Effector memory CD4-positive, alpha-beta T cell (primary cell): ENCODE measurements at places on chromosomes 11 and 22.

GRCh38 chr11:67558084-67558772, 25.4 kb upstream of the GSTP1 start:
- no peak for DNase-seq

DNA sequence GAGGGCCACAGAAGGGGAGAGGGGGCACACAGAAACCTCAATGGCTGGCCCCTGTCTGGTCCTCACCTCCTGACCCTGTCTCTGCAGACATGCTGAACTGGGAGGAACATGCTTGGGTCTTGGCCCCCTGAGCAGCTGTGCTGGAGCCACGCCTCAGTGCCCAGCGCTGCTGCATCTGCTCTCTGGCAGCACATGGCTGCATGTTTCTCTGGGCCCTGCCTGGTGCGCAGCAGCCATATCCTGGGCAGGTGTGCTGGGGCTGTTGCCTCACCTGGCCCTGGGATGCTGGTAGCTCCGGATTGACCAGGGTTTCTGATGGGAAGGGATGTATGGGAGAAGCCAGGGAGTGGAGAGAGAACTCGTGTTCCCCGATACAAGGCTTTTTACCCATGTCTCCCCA, 248.0 kb downstream of the ST3GAL4 start:
- no peak for DNase-seq

- DNase-seq: no peak
These were observed 87.7 kb upstream of the OPCML start for GRCh38 chr11:133619973-133620372.

DNA sequence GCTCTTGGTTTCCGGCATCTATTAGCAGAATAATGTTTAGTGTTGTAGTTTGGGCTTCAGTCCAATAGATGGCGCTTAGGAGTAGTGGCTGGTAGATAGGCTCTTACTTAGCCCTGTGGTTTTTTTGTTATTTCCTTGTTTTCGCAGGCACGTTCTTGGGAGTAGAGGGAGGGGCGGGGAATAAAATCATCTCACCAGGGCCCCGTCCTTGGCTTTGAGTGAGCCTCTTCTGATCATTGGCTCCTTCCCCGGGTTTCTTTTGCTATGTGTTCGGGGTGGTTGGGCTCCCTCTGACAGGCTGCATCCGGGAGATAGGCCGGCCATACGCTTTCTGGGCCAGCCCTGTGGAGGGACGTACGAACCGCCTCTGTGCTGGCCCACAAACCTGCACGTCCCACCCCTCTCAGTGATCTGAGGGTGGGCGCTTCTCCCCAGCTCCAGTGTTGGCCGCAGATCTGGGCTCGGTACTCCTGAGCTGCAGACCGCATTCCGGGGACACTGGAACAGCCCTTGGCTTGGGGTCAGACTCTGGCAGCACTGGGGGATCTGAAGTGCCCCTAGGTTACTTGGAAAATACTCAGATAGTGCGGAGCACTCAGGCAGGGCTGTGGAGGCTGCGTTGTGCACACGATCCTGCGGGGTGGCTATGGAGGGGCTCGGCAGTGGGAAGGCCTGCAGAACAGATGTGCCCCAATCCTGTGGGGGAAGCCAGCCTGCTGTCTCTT, 217.0 kb downstream of the DYNC2H1 start:
- DNase-seq: no peak

- DNase-seq: peak; percentile 71
These were observed 15.8 kb upstream of the EHD1 start for GRCh38 chr11:64894070-64894811.

DNA sequence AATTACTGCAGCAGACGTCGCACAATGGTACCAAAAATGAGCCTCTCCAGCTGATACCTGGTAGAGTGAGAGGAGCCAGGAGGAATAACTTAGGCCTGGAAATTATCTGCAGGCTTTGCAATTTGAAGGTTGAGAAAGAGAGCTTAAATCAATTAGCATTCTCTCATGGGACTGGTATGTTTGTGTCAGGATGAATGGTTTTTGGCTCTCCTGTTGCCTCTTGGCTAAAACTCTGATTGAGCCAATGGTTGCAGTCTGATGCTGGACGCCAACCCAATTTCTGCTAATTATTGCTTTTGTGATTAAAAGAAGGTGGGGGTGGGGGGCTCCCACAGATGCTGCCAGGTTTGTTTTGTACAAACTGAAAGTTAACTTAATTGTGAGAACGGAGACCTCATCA, 12.5 kb upstream of the NELL1 start:
- no peak for DNase-seq

DNA sequence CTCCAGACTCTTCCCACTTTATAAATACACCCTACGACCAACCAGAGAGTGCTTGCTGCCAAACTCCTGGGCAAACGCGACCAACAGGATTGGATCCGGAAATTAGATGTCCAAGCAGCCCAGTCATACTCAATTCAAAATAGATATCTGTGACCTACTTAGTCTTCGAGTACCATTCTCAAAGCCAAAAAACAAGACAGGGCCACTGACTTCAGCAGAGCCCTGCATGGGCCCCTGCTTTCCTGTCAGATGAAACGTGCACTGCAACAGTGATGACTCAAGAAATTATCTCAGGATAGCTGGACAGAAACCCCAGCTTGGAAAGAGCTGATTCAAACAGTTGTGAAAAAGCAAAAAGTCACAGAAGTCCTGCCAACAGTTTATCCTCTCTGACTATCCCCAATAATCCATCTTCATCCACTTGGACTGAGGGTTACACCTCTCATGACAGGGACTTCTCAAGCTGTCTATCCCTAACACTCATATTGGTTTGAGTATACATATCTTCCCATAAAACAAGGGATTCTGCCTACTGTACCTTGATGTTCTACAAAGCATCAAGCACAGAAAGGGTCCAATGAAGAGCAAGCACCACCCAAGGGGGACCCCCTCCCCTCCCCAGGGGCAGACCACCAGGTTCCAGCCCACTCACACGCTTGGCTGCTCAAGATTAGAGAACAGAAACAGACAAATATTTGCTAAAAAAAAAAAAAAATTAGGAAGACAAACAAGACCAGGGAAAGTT, 17.4 kb downstream of the SMCO4 start:
- DNase-seq: no peak

GRCh38 chr11:118565051-118565450, 680 bp downstream of the IFT46 start:
- DNase-seq: no peak

DNA sequence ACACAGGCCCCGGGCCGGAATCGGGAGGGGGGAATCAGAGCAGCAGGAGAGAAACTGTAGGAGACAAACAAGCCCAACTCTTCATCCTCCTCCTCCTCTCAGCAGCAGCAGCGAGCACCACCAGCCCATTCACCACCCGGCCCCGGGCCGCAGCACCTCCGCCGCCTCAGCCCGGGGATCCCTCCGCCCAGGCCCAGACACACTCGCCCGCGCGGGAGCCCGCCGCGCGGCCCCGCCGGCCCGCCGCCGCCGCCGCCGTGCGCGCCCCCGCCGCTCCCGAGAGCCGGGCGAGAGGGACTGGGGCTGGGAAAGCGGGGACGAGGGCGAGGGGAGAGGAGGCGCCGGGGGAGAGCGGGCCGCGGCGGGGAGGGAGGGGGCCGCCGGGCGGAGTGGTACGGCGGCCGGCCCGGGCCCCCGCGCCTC, at the start of gene PHF21A:
TSS of gene PHF21A (minus strand) at position 154 of the 423 bp plus-strand sequence. CDS start 37,235 bp downstream, outside the sequence.
- DNase-seq: peak; percentile 79

- no peak for DNase-seq
These were observed 17.4 kb downstream of the LIMK2 start for GRCh38 chr22:31229402-31230079.

- no peak for DNase-seq
These were observed 976.9 kb downstream of the BRD1 start for GRCh38 chr22:48850658-48851287.

- no peak for DNase-seq
These were observed 303.6 kb downstream of the OPCML start for GRCh38 chr11:133228471-133229329.

DNA sequence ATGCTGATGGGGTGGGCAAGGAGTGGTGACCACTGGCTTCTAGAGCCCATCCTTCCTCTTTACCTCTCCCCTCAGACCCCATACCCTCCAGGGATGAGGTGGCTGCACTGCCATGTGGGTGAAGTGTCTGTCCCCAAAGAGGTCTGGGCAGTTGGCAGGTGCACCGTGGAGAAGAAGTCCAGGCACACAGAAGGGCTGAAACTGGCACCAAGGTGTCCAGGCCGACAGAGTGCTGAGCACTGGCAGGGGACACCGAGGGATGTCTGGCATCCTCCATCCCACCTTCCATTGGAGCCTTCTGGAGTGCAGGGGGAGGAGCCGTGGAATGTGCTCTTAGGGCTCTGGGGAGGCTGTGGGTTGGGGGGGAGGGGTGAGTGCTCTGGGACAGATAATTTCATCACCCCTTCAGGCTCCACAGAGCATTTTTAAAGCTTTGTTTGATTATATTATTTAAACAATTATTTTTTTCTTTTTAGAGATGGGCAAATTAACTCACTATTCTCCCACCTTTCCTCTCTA, 37.9 kb downstream of the PKNOX2 start:
- DNase-seq: no peak

DNA sequence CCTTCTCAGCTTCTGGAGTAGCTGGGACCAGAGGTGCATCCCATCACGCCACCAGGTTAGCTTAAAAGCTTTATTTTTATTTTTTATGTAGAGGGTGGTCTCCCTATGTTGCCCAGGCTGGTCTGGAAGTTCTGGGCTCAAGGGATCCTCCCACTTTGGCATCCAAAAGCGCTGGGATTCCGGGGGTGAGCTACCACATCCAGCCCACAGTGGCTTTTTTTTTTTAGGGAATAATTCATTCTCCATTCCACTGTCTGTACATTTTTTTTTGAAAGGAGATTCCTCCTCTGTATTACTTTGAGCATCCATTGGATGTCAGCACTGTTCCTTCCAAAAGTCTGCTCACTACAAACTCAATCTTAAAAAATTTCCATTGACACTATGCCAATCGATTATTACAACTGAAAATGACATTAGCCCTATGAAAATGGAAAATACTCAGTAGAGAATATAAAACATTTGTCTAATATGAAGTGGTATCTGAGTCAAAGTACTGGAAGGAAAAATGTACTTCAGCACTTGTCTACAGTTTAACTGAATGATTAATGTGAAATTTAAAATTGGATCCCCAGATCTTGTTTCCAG, 1.3 kb upstream of the LPXN start:
- DNase-seq: no peak

DNA sequence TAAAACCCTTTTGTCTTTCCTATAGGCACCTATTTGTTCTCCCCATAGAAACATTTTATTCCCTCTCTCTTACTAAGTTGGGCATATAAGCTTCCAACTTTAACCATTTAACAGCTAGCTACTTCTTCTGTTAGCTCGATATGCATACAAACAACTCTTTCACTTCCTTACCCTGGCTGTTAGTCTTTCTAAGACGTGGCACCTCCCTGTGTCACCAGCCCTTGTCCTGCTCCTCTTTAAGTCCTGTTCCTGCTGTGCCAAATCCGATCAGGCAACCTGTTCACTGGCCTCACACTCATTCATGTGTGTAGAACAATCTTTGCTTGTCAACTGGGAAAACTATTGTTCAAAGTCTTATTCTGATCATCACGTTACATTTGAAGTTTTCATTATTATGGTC, 1376.1 kb upstream of the TENM4 start:
- DNase-seq: no peak

DNA sequence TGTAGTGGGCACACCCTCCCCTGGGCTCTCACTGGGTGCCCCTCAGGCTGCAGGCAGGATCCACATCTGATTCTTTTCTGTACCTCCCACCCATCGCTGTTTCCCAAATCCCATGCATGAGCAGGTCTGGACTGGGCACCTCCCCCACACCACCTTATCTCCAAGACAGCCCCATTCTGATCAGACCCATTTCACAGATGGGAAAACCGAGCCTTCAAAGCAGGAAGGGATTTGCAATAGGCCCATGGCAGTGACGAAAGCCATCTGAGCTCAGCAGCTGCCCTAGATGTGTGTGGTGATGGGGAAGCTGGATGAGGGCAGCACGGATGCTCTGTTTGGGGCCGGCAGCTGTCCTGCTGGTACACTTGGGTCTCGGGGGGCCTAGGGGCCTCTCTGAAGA, 41.4 kb downstream of the WNT7B start:
- no peak for DNase-seq

DNA sequence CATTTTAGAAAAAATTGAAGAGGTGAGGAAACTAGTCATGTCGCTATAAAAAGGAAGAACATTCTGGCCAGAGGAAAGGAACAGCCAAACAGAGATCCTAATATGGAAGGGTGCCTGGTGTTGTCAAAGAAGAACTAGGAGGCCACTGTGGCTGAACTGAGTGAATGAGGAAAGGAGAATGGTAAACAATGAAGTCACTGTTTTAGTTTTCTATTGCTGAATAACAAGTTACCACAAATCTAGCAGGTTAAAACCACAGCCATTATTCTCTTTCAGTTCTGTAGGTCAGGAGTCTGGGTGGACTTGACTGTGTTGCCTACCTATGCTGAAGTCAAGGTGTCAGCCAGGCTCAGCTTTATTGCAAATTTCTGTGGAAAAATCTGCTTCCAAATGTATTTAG, 549.3 kb upstream of the CCDC90B start:
- no peak for DNase-seq

DNA sequence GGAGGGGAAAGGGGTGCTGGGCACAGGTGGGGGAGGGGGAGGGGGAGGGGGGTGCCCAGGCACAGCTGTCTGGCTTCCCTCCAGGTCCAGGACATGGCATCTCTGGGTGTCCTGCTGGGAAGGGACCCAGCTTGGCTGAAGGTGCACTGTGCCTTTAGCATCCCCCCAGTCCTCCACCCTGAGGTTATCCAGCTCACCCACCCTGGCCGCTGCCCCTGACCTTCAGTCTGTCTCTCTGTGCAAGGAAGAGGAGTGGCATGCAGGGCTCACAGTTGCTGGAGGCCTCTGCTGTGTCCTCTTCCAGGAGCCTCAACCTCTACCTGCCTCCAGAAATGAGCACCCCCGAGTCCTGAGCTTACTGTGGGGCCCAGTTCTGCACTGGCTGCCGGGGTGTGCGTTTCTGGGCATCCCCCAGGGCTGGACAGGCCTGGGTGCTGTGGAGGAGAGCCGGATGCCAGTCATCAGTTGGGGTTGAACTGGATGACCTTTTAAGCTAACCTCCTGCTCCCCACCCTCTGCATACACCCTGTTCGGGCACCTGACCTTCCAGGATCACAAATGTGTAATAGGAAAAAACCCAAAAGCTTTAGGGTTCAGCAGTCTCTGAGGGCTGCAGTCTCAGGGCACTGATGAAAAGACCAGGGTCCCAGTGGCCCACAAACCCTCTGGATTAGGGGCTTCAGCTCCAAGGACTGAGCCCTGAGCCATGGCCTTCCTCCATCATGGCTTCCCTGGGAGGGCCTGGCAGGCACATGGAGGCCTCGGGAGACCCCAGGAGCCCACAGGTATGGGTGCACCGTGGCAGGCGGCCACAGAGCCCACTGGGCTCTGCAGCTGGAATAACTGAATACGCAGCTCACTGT, 9.6 kb upstream of the CTSD start:
- DNase-seq: no peak
